Cardiac fibroblast (primary cell): ENCODE measurements at places on chromosomes 2 and 18.
A peak's percentile ranks its signal among the peaks of the same experiment; 100 is the strongest.

- peak; percentile 92 for DNase-seq
Measured at GRCh38 chr2:1731963-1732768, 12.1 kb downstream of the PXDN start.

DNA sequence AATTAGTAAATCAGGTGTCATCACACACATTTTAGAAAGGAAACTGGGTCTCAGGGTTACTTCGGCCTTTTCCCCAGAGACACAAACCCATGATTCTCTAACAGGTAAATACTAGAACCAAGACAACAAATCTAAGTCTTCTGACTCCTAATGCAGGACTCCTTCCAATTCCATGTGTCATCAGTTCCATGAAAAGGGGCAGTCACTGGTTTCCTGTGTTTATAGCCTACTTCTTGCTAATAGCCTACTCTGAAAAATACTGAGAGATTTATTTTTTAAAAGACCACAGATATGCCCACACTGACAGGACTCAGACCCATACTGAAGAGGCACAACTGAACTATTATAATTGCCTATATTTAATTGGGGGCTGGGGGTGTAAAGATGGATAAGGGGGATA is 33.0 kb downstream of the RAB1A start:
- DNase-seq = peak; percentile 48

DNA sequence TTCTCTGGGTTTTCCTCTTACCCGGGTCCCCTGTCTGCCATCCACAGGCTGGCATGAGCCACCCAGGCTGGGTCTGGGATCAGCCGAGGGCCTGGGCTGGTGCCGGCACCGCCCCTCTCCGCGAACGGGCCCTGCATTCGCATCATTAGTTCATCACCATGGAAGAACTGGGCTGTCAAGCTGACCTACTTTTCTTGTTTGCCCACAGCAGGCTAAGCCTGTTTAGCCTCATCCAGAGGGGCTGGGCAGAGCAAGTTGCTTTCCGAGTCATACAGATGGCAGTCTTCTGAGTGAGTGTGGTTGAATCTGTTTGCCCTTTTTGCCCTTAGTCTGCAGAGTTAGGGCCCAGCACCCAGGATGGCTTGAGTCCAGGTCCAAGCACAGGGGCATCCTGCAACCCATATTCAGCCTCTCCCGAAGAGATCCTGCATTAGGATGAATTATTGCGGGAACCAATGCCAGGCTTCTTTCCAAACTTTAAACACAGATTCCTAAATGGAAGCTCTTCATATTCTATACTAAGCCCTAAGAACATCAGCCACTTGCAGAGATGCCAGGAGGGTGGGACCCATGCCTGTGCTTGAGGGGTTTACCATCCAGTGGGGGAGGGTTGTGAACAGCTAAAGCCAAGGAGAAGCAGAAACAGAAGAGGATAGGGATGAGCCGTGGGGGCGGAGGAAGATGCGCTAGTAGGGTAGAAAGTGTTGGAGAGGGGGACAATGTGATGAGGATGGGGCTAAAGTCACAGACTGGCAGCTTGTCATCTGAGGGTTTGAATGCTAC is 68.0 kb downstream of the NPAS2 start:
- DNase-seq = no peak

DNA sequence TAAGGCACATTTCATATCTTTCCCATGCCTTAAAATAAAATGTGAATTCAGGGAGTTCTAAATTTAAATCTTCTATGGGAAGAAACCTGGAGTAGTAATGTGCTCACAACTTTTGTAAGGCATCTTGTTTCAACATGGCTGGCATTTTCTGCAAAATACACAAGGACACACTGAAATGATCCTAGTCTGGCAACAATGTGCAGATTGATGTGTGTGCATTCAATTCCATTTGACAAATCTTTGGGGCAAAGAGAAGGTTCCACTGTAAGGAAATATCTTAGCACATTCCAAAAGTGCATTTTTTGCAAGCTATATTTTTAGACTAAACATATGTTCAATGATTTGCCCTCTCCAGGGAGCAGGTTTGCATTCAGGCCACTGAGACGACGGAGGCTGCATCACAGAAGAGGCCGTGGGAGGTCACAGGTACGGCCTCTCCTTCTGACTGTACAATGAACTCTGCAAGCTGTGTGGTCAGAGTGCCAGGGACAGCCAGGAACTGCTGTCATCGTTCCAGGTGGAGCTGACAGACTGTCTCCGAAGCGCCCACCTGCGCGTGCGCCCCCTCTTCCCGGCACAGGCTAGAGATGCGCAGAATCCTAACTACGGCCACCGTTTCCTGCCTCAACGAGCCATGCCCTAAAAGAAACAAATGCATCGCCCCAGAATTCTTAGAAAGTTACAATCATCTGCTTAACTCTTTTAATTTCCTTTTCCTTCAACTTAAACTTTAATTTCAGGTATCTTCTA is 149.2 kb upstream of the POU3F3 start:
- no peak for DNase-seq

GRCh38 chr2:18749912-18750526 is 160.7 kb upstream of the NT5C1B start:
- peak; percentile 82 for DNase-seq

DNA sequence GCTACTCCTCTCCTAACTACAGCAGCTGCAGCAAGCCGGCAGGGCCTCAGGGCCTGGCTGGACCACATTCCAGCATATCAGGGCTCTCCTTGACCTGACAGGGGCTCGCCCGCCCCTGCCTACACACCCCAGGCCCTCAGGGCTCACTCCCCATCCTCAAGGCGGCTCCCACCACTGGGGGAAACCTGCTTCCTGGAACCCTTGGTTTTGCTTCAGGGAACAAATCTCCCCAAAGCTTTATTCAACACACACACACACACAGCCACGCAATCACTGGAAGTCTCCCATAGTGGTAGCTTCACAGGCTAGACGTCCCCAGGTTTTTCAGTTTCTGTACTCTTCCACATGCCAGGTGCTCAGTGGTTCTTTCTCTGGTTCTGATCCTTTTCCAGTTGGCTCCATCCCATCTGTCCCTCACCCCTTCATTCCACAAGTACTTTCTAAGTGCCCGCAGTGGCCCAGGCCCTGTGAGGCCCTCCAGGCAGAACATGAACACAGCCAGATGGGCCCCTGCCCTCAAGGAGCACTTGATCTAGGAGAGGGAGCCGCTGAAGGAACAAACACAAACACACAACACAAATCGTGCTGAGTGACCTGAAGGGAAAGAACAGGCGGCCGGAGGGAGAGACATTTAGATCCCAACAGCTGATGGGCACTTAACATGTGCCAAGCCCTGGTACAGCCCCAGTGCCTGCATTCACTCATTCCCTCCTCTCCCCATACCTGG is 51.1 kb downstream of the TNS1 start:
- DNase-seq = no peak

DNA sequence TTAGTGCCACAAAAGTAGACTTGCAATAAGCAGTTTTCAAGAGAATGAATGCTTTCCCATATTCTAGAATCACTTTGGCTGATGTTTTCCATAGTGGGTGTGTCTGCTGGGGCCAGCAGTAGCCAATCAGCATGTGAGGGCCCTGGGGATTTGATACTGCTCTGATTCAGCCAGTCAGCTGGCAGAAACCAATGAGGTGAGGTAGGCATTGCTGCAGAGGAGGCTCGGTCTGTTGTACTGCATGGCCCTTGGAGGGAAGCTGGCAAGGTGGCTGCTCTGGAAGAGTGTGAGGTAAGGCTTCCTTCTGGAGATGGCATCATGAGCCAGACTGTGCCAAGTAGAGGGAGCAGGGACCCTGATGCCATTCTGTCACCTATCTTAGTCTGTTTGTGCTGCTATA is 22.7 kb downstream of the TMEM87B start:
- DNase-seq = peak; percentile 55

DNA sequence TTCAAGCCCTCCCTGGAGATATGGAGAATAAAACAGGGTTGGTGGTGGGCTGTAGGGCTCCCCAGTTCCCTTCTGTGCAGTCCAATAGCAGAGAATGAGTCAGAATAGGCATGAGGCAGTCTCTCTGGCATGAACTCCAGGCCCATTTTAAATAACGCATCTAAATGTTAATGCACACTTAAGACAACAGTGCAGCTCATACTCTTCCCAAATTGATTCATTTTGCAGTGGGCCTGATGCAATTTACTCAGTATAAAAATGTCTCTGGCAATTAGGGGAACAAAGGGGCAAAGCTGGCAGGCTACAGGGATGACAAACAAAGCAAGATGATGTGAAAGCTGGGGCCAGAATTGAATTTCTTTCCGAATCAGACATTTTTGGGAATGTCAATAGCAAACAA is 402.8 kb downstream of the CLIP4 start:
- peak; percentile 10 for DNase-seq

DNA sequence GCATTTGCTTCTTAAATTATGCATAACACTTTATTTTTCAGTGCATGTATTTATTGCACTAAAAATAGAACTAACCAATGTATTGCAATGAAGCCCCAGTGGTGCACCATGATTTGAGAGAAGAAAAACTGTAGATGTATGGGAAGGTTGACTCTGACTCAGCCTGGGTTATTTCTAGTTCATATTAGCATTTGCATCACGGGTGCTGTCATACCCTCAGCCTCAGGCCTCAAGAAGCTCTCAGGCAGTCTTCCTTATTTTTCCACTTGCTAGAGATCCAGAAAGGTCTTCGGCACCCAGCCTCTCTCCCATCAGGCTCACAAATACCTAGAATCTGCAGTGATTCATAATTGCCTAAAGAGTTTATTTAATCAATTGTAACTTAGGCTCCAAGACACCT is 148.0 kb downstream of the DNER start:
- no peak for DNase-seq

DNA sequence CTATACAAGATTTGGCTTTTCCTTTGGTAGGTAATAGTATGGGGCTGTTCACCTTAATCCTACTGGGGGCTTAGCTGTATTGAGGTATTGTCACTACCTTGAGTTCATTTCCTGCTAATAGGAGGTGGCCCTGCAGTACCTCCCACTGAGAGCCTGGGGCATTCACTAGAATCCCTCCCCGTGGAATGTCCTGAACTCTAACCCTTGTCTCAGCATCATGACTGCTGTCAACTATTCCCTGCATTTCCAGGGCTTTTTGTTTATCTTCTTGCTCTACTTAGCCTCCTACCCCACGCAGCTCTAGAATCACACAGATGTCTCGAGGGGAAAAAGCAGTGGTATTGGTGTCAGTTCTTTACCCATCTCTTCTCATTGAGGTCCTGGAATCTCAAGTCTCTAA is 542.3 kb downstream of the METTL4 start:
- no peak for DNase-seq

DNA sequence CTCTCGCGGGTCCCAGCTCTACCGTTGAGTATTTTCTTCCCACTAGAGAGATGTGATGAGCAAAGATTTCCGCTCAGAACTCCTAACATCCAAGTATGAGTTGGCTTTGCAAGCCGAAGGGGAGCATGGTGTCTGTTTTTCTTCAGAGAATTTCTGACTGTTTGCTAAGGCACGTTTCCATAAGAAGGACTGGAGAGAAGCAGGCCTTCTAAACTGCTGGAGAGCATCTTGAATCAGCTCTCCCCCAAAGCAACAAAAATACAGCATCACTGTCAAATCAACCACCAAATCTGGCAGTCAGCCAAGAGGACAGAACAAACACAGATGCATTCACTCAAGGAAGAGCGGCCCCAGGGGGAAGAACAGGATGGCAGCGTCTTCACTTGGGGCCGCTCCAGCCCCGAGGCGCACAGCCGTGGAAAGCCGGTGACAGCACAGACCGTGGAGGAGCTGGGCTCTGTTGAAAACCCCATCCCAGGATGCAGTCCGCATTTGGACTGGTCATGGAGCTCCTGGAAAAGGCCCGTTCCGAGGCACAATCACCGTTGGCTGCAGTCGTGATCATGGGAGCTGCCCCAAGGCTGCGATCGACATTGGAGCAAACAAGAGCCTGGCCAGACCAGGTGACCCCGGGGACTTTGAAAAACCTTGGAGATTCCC is 101.4 kb downstream of the NFATC1 start:
- peak; percentile 88 for DNase-seq

- peak; percentile 8 for DNase-seq
Measured at GRCh38 chr2:181462033-181462432, 4.8 kb downstream of the ITGA4 start.

DNA sequence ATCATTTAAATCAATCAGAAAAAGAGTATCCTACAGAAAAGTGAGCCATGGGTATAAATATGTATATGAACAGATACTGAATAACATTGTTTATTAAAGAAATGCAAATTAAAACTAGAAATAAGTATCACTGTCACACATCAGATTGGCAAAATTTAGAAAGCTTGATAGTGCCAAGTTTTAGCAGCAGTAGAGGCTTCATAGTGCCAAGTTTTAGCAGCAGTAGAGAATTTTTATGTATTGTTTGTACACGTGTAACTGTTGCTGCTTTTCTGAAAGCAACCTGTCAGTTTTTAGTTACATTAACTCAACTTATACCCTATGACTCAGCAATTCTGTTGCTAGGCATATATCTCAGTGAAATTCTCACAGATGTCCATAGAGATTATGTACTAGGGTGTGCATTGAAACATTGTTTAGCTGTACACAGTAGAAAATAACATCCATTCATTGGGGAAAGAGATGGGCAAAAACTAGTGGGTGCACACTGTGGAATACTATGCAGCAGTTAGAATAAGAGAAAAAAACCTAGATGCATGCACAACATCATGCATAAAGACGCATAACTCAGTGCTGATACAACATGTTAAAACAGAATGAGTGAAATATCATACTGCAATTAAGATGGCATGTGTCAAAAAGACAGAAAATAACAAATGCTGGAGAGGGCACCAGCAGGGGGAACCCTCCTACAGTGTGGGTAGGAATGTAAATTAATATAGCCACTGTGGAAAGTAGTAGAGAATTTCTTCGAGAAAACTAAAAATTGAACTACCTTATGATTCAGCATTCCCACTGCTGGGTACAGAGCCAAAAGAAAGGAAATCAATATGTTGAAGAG is 294.5 kb upstream of the NT5C1B start:
- peak; percentile 40 for DNase-seq

GRCh38 chr2:223909001-223909741 is 36.0 kb downstream of the WDFY1 start:
- peak; percentile 22 for DNase-seq

GRCh38 chr2:69774984-69775982 is 33.3 kb downstream of the ANXA4 start:
- peak; percentile 18 for DNase-seq

- DNase-seq = no peak
Measured at GRCh38 chr18:23772327-23773024, 83.2 kb downstream of the LAMA3 start.

DNA sequence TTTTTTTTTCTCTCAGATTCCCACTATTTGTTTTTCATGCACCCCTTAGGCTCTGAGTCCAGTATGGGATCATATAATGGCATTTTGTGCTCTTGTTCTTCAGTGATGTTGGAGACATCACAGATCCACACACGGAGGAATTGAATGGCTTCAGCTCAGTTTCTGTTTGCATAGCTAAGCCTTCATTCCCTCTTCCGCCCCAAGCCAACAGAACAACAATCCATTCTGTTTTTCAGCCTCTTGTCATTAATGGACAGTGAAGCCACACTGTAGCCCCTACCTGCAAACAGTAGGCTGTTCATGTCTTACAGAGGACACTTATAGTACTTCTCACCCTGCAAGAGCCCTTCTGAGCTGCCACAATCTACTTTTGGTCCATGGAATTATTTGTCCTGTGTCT is 64.0 kb upstream of the ZSWIM2 start:
- DNase-seq = no peak

- DNase-seq = peak; percentile 44
Measured at GRCh38 chr2:141329964-141330363, 800.9 kb downstream of the LRP1B start.

GRCh38 chr2:159546039-159546438 is 70.3 kb downstream of the BAZ2B start:
- DNase-seq = no peak
